ENCODE measurements at places on chromosomes 13 and 19.

GRCh38 chr19:31804668-31805067 is 455.4 kb upstream of the TSHZ3 start:
- DNase-seq = no peak

GRCh38 chr19:57103573-57104277 is 16.1 kb upstream of the USP29 start:
- DNase-seq = peak; percentile 15

- DNase-seq = no peak
These were observed 26.9 kb upstream of the RBM26 start for GRCh38 chr13:79432992-79433391.

DNA sequence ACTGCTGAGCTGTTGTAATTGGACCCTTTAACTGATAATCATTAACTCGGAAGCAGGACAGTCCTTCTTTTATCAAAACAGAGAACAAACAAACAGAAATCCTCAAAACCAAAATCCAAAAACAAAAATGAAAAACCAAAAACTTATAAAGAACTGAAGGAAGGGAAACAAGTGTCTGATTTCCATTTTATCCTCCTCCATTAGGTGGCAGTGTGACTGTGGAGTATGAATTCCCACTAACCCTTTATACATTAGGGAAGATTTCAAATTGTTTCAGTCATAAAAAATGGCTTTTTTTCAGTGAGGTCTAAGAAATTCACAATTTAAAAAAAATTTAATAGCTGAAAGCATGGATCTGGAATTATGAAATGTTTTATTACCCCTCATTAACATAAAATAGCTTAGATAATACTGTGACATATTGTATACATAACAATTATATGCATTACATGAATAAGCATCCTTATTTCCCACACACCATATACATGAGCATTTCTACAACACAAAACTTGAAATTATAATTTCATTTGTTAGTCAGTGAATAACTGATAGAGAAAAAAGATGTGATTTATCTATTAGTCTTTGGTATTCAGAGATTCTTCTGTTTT is 1074.3 kb upstream of the PCDH9 start:
- no peak for DNase-seq

DNA sequence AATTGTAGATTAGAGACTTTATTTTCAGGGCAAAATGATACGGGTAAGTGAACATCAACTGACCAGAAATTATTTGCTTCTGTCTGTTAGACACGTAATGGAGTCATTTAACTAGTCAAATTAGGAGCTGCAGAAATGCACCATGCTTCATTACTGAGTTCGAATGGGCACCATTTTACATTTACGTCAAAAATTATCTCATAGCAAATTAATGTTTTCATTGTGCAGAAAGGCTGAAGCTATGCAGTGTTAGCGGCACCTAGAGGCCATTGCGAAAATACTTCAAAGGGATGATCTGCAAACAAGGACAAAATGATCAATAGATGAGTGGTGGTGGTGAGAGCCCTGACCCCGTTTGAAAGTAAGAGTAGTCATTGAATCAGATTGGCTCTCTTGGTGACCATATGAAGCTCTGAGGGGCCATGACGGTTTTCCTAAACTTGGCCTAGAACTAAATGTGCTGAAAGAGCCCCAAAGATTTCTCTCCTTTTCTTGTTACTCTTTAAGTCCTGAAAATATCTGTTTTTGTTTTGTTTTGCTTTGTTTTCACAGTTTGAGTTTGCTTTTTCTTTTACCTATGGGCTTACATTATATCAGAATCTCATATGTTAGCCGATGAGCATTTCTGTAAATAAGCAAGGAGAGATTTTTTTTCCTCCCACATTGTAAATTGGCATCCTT is 277.9 kb downstream of the ZNF536 start:
- peak; percentile 33 for DNase-seq

- DNase-seq = no peak
These were observed 16.5 kb downstream of the C2CD4C start for GRCh38 chr19:392375-392970.

- DNase-seq = no peak
These were observed 112.7 kb upstream of the TSHZ3 start for GRCh38 chr19:31461814-31462539.

GRCh38 chr19:16213076-16213475 is 15.4 kb downstream of the AP1M1 start:
- no peak for DNase-seq

- no peak for DNase-seq
These were observed 24.6 kb downstream of the DNM2 start for GRCh38 chr19:10742476-10742875.

DNA sequence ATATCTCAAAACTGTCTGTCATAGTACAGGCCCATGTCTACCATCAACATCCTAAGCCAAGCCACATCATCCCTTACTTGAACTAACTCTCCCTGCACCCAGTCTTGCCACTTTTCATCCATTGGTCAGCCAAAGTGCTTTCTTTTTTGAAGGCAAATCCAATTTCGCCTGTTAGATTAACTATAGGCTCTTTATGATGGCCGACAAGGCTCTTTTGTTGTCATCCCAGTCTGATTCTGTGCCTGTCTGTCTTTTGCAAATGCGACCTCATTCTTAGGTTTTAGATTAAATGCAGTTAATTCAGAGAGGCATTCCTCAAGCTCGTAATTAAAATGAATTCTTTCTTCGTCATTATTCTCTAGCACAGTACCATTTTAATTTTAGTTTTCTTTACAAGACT is 148.3 kb downstream of the HS6ST3 start:
- no peak for DNase-seq

- no peak for DNase-seq
These were observed 128.7 kb downstream of the TSHZ3 start for GRCh38 chr19:31220540-31220939.

DNA sequence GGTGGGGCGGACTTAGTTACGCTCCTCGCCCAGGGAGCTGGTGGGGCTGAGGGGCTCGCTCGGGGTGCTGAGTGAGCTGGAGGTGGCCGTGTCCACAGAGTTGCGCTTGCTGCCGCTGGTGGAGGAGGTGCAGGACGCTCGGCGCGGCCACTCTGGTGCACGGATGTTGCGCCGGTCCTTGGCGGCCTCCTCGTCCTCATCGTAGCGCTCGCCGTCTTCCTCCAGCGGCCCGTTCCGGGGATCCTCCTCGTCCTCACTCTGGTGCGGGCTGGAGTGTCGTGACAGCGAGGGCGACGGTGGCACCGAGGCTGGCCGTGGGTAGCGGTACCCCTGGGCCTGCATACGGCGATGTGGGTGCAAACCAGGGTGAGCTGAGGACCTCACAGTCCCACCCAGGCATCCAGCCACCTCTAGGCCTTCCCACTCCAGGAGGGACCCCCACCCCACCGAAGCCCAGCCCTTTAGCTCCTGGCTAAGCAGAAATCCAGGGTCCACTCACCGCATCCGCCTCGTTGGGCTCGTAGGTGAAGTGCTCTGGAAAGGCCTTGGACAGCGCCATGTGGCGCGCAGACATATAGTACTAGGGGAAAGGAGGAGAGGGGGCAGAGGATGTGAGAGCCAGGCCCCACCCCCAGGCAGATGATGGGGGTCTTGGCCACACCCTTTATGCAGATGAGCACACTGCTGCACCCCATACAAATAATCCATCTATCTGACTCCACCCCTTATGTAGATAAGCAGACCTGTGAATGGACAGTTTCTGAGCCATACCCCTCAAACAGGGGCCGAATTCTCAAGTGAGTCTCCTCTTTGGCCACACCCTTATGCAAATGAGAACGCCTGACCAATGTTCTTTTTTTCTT is 4.4 kb downstream of the FTL start:
- DNase-seq = no peak

DNA sequence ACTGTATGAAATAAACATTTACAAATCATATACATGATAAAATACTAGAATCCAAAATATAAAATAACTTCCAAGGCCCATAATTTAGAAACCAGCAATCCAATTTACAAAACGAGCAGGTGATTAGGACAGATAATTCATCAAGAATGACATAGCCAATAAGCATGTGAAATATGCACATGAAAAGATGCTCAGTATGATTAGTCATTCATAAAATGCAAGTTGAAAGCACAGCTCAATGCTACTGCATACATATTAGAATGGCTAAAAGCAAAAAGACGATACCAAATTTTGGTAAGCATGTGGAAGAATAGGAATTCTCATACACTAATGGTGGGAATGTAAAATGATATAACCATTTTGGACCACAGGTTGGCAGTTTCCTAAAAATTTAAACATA is 837.2 kb upstream of the MIR17HG start:
- no peak for DNase-seq

DNA sequence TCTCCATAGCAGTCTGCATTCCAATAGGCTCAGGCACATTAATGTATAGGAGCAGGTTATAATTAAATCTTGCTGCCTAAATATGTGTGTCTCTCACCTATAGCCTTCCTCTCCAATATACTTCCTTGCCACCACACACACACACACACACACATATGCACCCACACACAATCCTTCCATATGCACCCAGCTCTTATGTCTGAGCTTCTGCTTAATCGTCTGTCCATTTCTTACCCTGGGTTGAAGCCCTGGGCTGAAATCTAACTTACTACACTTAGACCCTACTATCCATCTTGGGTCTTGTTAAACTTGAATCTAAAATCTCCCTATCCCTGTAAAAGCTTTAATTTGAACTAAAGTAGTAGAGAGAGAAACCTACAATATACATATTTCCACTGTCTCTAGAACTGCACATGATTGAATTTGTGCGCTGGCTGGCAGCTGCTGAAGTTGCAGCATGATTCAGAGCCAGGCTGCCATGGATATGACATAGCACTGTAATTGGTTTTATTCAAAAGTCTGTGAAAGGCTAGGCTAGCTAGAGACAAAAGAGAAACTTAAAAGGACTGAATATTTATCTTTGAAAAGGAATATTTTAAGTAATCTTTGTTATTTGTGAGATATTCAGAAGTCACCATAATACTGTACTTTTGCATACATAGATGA is 25.7 kb upstream of the FREM2 start:
- DNase-seq = no peak

- no peak for DNase-seq
These were observed 250.9 kb downstream of the LIG4 start for GRCh38 chr13:107964395-107964794.

DNA sequence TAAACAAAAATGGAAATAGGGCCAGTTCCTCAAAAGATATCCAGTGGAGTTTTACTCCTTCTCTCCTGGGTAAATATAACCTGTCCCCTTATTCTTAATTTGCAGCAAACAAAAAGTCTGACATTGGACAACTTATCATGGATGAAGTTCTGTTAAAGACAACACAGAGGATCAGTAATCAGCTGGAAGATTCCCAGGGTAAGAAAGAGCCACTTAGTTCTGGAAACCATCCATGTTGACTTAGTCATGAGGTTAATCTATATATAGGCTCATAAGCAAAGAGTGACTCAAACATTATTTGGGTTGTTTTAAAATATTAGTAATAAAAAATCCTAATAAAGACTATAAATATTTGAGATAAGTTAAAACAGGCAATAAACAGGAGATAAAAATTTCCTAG is 40.5 kb upstream of the EBPL start:
- no peak for DNase-seq

All from amniotic stem cell (primary cell).